Activated CD4-positive, alpha-beta memory T cell treated with anti-CD3 and anti-CD28 coated beads for 36 hours (primary cell): ENCODE measurements at places on chromosomes 12 and 14. TPM values are rescaled to one million over a fixed set of nuclear protein-coding genes. Genes with fewer than 3 reads are reported as not detected.

- no peak for DNase-seq
These were observed 8.1 kb downstream of the GLT1D1 start for GRCh38 chr12:128861226-128862016.

DNA sequence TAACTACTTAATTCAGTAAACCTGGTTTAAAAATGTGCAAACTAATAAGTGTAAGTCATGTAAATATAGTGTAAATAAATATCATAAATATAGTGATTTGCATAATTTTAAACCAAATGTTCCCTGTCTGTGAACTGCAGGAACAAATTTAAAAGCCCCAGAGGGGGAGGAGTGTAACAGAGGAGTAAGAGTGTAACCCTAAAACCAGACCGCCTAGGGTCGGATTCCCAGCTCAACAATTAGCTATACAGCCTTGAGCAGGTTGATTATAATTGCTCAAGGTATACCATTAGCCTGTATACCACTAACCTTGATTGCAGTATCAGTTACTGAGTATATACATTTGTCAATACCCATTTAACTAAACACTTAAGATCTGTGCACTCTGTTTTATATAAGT, 218.4 kb downstream of the ADAMTS20 start:
- DNase-seq: no peak

- DNase-seq: no peak
These were observed 83.4 kb downstream of the RTN1 start for GRCh38 chr14:59787045-59787674.

- no peak for DNase-seq
These were observed 5.2 kb upstream of the PACS2 start for GRCh38 chr14:105309371-105309770.

GRCh38 chr12:104467346-104467837, 10.6 kb downstream of the CHST11 start:
- no peak for DNase-seq

DNA sequence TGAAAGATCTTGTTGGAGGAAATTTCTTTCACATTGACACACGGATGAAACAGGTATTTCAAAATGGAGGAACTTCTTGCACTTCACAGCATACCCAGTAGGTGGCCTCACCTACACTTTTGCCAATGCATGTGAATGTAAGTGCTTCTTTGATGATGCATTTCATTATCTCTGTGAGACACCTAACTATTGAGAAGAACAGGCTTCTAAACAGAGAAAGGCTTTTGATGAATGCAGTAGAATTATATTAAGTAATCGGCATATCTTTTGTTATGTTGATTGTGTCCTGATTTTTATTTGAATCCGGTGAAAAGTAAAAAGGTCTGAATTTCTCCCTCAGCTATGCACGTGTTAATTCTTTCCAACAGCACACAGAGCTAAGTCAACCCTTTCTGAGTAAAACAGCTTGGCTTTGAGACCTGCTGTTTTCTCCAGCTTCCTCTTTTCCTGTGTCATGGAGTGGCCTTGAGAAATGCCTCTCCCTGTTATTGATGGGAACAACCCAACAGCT, 399.0 kb downstream of the NAV3 start:
- DNase-seq: peak; percentile 35

- no peak for DNase-seq
These were observed 47.4 kb downstream of the BORCS5 start for GRCh38 chr12:12404297-12404696.

DNA sequence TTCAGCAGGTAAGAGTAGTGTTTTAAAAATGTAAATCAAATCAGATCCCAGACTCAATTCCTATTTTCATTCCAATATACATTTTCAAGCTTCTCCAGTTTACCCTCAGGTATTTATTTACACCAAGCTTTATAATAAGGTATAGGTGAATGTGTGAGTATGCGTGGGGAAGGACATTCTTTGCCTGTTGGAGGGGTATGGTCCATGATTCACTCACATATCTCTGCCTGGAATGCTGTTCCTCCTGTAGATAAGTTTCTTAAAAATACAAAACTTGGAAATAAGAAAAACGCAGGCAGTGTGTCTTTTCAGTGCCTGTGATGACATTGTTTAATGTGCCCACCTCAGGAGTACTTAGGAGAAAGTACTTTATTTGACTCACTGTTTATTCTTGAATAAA, 118.6 kb downstream of the CCDC91 start:
- DNase-seq: no peak

GRCh38 chr12:132154341-132154761, 10.1 kb downstream of the NOC4L start:
- no peak for DNase-seq

POTEM gene
- total RNA-seq: not detected

BBS10 gene
- 3.2 TPM for total RNA-seq

ETNK1 gene
- 59.0 TPM for total RNA-seq

SMIM41 gene
- total RNA-seq: not detected
